ENCODE measurements at places on chromosomes 1 and 21.

GRCh38 chr1:161398900-161399256 lies 31.2 kb upstream of the CFAP126 start:
- DNase-seq, result no peak

DNA sequence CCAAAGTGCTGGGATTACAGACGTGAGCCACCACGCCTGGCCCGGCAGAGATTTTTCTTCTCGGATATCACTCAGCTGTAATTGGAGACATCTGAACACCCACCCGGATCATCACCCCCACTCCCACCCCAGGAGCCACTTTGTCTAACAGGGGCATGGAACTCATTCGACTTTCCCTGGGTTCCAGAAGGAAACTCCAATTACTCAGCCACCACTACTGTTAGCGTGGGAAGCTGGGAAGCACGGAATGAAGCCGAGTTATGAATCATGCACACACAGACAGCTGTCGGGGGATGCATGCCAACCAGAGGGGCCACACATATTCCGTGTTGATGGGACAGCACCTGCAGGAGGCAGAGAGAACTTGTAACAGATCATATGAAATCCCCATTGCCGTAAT lies 85.2 kb downstream of the HLCS start:
- no peak for DNase-seq

GRCh38 chr1:31054349-31054748 lies 11.2 kb downstream of the PUM1 start:
- no peak for DNase-seq

DNA sequence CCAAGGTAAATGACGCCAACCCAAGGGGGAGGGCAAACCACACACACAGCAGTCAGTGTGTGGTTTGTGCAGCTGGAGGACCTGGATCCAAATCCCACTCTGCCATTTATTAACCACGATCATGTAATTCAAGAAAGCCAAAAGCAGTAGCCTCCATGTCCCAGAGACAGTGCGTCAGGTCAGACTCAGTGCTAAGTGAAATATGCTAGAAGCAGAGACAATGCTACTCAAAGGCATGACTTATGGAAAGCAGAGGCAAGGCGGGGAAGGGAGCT lies 13.6 kb downstream of the TTC39A start:
- DNase-seq, result no peak

DNA sequence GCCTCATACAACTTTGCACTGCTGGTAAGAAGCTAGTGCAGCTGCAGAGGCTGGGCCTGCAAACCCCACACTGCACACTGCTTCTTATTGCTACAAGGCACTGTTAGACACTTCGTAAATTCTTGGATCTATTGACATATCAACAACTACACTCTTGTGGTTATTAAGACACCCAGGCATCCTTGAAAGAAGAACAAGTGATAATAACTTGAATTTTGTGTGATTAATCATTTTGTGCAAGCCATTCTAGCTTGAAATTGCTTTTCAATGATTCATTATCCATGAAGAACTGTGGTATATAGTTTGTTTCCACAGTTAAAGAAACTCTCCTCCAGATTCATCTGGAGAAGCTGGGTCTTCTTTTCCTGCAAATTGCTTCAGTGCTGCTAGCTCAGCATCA lies 33.7 kb upstream of the IFI44L start:
- no peak for DNase-seq

GRCh38 chr1:104064399-104064798 lies 314.7 kb downstream of the AMY1C start:
- no peak for DNase-seq

DNA sequence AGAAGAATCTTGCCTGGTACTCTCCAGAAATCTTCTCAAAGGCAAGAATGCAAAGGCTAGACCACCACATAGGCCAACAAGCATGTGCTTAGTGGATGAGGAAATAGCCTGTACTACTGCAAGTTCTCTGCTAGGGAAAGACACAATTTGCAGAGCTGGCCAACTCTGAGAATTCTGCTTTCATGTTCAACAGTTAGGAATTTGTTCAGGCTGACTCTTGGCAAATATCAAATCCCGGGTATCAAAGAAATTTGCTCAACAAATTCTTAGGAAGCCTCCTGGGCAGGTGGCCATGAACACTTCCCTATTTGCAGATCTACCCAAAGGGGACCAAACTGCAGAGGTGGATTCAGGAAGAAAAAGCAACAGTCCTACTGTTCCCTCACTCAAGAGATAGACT lies 15.0 kb upstream of the H3-3A start:
- DNase-seq, result no peak

DNA sequence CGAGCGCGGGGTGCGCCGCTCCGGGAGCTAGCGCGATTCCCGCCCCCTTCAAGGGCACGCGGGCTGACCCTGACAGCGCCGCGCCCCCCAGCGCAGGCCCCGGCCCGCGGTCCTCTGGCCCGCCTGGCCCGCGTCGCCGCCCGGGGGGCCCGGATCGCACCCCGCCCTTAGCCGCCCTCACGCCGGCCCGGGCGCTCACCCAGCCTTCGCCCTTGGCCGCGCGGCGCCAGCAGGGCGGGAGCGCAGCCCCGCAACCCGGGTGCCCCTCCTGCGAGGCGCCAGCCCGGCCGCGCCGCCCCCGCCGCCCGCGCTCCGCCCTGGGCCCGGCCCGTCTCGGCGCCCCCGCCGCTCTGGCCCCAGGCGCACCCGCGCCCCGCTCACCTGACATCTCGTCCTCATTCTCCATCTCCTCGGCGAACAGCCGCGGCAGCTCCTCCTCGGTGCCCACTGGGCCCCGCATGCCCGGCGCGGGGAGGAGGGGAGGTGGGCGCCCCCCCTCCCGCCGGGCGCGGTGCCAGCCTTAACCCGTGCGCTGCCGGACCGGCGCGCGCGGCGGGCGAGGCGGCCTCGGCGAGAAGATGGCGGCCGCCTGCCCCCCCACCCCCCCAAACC lies 451 bp downstream of the CHD5 start:
- DNase-seq, result no peak

GRCh38 chr1:69651656-69652055 lies 83.9 kb downstream of the LRRC7 start:
- no peak for DNase-seq

- DNase-seq, result no peak
These were observed 44.3 kb upstream of the ADARB1 start for GRCh38 chr21:45029948-45030681.

DNA sequence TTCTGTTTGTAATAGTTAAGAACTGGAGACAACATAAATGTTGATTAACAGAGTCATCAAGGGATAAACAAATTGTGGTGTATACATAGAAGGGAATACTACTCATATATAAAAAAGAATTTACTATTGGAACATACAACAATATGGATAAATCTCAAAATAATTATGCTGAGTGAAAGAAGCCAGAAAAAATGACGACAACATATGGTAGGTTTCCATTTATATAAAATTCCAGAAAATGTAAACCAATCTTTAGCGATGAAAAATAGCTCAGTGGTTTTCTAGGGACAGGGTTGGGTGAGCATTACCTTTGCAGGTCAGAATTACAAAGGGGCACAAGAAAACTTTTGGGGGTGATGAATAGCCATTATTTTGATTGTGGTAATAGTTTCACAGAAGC lies 431.6 kb downstream of the PTPRU start:
- DNase-seq, result no peak

- DNase-seq, result no peak
These were observed 6.3 kb downstream of the KCNJ6 start for GRCh38 chr21:37909936-37910335.

DNA sequence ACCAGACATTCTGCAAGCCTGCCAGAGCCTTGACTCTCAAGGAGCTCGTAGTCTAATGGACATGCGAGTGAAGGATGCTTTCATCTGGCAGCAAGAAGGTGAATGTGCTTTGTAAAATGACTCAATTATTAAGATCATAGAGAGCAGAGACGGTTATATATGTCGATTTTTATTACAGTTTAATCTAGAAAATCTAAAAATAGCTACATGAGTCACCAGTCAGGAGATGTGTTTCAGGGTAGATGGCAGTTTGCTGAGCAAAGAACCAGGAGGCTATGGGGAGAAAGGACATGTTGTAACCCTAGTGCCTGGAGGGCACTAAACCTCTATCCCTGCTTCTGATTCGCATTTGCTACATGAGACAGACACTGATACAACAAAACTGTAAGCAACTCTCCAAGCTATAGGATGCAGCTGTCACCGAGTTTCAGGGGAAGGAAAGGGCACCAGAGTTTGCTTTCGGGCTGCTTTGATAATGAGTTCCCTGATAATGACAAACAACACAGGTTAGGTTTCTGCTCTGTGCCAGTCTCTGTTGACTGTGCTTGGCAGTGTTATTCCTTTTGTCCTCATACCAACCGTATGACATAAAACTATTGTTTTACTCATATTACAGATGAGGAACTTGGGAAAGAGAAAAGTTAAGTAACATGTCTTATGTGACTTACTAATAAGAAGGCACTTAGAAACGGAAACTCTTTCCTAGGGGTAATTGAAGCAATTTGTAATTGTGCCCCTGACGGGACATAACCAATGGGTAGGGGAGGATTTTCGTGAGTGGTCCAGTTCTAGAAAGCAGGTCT lies 43.2 kb downstream of the C1orf198 start:
- DNase-seq, result no peak

DNA sequence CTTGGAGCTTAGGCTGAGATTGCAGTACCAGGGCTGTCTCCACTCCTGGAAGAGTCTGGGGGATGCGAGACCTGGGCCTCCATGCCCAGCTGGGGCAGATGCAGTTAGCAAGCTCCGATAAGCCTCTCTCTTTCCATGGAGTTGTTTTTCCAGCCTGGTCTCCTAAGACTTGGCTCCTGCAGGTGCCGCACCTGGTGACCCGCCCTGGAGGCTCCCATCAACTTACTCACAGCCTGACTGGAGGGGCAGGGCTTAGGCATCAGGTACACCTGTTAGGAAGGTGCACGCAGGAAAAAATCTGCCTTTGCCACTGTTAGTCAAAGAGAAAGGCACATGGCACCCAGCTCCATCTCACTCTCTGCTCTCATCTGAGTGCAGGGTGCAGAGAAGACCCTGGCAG lies 198.1 kb upstream of the TMEM51 start:
- DNase-seq, result no peak

DNA sequence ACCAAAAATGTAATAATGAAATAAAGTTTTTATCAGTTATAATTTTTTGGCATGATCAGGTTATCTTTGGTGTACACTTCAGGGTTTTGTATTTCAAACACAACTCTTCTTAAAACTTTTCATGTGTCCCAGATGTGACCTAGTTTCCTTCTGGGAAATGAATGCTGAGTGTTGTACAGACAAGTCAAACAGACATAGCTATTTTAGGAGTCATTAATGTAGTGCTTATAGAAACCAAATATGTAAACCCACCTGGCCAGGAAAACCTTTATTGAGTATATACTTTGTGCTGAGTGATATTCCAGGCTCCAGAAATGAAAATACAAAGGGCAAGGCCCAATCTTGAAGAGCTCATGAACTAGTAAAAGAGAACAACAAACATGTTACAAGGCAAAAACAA lies 25.9 kb upstream of the HOOK1 start:
- no peak for DNase-seq

GRCh38 chr1:226604560-226605317 lies 56.2 kb downstream of the STUM start:
- no peak for DNase-seq

GRCh38 chr1:83802460-83803152 lies 196.3 kb downstream of the TTLL7 start:
- no peak for DNase-seq

DNA sequence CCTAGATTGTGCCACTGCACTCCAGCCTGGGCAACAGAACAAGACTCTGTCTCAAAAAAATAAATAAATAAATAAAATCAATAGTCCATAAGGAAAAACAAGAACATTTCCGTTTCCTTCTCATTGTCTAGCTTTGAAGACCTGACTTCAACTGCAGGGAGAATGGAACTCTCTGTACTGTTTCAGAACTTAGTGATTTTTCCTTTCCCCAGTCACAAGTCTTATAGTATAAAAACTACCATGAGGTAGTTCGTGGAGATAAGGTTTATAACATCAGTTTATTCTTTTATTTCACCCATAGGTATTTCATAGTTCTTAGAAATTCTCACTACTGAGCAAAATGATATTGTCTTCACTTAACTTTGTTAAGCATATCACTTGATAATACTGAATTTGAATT lies 11.4 kb upstream of the RWDD3 start:
- no peak for DNase-seq

GRCh38 chr1:43619314-43619790 lies 30.6 kb upstream of the KDM4A start:
- no peak for DNase-seq

GRCh38 chr1:178543290-178543607 lies 30.3 kb downstream of the TEX35 start:
- no peak for DNase-seq

DNA sequence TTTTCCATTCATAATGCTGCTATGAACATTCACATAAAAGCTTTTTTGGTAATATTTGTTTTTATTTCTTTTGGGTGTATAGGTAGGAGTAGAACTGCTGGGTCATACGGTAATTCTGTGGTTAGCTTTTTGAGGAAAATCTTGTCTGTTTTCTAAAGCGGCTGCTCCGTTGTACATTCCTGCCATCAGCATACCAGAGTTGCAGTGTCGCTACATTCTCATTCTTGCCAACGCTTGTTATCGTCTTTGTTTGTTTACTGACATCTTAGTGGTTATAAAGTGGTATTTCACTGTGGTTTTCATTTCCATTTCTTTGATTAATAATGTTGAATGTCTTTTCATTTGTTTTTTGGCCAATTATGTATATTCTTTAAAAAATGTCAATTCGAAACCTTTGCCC lies 469.8 kb upstream of the ZP4 start:
- no peak for DNase-seq

DNA sequence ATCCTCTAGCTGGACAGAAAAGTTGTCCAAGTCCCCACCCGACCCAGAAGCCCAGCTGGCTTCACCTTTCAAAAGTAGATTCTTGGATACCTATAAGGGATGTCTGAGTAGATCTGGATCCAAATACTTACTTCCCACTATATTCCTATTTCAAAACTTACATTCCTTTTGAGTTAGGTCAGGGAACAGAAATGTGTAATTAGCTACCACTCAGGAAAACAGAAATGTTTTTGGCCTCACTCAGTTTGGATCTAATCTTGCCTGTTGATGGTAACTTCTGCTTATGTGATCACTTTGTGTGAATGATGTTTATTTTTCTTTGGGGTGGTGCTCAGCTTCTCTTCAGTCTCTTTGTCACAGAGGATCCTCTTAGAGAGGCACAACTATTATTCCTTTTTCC lies 814.4 kb upstream of the RGS18 start:
- DNase-seq, result no peak

DNA sequence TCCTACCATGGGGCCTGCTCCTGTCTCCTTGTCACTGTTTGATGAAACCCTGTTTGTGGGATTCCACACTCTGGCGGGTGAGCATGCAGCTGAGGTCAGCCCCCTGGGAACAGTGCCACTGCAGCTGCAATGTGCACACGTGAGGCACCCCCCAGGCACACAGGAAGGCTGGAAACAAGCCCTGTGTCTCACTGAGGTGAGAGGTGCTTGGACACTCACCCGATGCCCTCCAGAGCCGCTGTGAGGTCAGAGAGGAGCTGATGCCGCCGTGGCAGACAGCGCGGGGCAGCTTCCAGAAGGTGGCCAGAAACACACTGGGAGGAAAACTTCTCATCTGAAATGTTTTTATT lies 49.7 kb downstream of the SLX9 start:
- DNase-seq, result no peak

DNA sequence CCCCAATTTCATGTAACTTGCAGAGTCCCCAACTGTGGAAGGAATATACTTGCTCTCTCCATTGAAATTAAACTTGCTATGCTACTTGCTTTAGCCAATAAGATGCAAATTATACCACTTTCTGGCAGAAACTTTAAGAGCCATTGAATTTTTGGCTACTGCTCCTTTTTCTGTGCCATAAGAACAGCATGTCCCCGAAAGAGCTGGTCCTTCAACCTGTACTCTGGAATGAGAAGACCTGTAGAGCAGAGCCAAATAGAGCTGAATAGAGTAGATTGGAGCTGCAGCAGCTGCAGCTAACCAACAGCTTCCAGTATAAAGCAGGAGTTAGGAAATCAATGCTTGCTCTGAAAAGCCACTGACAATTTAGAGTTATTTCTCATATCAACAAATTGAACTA lies 472.3 kb upstream of the B3GALT2 start:
- no peak for DNase-seq
